Amniotic epithelial cell (primary cell): ENCODE measurements at places on chromosomes 2 and 18.

- no peak for DNase-seq
These were observed 36.8 kb upstream of the ERCC3 start for GRCh38 chr2:127330753-127331152.

- no peak for DNase-seq
These were observed 17.2 kb downstream of the EIF4E2 start for GRCh38 chr2:232567721-232568120.

- DNase-seq, result no peak
These were observed 8.5 kb downstream of the PROC start for GRCh38 chr2:127426501-127427354.

- no peak for DNase-seq
These were observed 85.1 kb downstream of the SERPINB8 start for GRCh38 chr18:64055019-64055418.

DNA sequence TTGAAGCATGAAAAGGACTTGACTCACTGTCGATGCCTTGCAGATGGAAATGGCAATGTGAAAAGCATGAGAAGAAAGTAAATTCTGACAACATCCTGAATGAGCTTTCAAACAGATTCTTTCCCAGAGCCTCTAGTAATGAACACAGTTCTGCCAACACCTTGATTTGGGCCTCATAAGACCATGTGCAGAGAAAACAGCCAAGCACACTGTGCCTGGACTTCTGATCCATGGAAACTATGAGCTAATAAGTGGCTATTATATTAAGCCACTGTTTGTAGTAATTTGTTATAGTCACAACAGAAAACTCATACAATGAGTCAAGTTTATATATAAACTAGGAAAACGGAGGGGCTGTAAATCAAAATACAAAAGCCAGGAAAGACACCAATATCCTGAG lies 477.3 kb downstream of the MBD2 start:
- DNase-seq, result no peak

DNA sequence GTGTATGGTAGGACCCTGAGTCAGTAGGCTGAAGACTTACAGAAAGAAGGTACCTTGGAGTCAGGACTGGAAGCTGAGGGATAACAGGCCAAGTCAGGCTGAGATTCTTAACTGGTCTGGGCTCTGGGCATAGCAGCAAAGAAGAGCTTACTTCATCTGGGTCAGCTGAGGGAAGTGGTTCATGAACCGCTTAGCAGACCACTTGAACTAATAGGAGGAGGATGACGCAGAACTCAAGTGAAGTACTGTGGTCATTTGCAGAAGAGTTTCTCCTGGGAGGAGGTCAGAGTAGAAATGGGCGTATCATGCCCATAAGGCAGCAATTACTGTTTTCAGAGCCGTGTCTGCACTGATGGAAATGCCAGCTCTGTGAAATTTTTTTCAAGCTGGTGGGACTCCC lies 164.5 kb downstream of the LCLAT1 start:
- peak; percentile 92 for DNase-seq

DNA sequence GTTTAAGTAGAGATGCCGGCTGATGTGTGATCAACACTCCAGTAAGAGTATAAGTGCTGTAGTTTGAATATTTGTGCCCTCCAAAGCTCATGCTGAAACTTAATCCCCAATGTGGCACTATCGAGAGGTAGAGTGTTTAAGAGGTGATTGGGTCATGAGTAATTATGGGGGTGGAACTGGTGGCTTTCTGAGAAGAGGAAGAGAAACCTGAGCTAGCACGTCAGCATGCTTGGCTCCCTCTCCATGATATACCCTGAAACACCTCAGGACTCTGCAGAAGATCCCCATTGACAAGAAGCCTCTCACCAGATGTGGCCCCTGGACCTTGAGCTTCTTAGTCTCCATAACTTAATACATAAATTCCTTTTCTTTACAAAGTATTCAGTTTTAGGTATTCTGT lies 584.8 kb downstream of the TSN start:
- DNase-seq, result no peak

- peak; percentile 28 for DNase-seq
These were observed 102.0 kb upstream of the LRATD1 start for GRCh38 chr2:14530506-14530905.

DNA sequence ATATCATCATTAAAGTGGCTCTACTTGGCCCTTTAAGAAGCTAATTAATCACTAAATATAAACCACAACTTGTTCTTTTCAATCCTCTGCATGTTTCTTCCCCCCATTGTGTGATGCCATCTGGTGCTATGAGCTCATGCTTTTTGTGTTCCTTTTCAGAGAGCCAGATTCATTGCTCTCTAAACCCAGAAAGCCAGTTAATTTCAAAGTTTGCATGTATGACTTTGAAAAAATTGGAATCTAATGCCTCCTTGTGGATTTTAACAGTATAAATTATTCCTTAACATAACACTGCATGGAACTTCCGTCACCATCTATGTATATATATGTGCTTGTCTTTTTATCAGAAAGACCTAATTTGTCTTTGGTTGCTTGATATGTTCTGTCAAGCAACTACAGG lies 31.1 kb downstream of the TMEM178A start:
- DNase-seq, result peak; percentile 95

DNA sequence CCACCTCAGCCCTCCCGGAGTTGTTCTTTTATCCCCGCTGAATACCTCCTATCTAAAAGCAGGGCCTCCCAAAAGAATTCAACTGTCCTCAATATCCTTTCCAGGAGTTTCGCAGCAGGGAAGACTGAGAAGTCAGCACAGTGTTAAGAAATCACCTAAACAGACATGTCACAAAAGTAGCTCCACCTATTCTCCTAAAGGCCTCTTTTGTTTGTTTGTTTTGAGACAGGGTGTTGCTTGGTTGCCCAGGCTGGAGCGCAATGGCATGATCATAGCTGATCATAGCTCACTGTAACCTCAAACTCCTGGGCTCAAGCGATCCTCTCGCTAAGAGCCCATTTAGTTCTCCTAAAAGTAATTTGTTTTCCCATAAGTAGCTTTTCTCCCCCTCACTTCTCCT lies 53.8 kb downstream of the TEX44 start:
- DNase-seq, result peak; percentile 43

DNA sequence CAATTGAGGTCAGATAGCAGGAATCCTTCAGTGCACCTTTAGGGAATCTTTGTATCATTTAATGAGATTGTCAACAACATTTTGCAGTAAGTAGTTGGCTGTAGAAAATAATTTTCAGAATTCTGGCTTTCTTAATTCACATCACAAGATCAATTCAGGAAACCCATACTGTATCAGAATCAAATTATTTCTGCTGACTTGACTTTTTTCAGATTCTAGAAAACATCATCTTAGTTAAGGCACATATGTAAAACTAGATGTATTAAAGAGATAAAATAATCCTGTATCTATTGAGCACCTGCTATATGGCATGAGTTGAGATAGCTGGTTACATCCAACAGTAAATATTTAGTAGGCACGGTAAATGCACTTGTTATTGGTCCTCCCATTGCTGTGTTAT lies 791.4 kb downstream of the TDRD15 start:
- DNase-seq, result no peak

- DNase-seq, result no peak
These were observed 2.1 kb downstream of the KLHL14 start for GRCh38 chr18:32770666-32771168.
